CD8-positive, alpha-beta memory T cell (primary cell): ENCODE measurements at places on chromosomes 2 and 18. TPM values are rescaled to one million over a fixed set of nuclear protein-coding genes. Genes with fewer than 3 reads are reported as not detected.

The ACVR2A gene
- total RNA-seq = 2.5 TPM

GRCh38 chr2:209398463-209398862 is 25.4 kb upstream of the MAP2 start:
- DNase-seq = no peak

- DNase-seq = no peak
These were observed 69.1 kb downstream of the NCAPH start for GRCh38 chr2:96404446-96405373.

The DNAJC27 gene
- 4.7 TPM for total RNA-seq

DNA sequence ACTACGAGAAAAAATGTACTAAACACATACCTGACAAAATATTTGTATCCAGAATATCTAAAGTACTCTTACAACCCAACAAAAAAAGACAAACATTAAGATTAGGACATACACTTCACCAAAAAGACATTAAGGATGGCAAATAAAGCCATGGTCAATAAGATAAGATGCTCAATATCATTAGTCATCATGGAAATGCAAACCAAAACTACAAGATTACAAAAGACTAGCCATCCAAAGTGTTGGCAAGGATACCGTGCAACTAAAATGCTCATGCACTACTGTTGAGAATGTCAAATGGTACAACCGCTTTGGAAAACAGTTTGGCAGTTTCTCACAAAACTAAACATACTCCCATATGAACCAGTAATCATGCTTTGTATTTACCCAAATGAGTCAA is 29.7 kb downstream of the MAP3K2 start:
- DNase-seq = no peak

The TIA1 gene
- total RNA-seq = 98.7 TPM

- DNase-seq = no peak
These were observed 45.1 kb upstream of the ATP6V1B1 start for GRCh38 chr2:70890469-70891065.

The SERPINB13 gene
- not detected for total RNA-seq

GRCh38 chr2:105868060-105868459 is 123.3 kb downstream of the NCK2 start:
- no peak for DNase-seq

- no peak for DNase-seq
These were observed 156.6 kb downstream of the KCNJ3 start for GRCh38 chr2:154855138-154855537.

GRCh38 chr2:241743620-241744019 is 9.2 kb downstream of the D2HGDH start:
- no peak for DNase-seq

GRCh38 chr2:159902722-159903121 is 104.7 kb upstream of the CD302 start:
- DNase-seq = no peak

- DNase-seq = no peak
These were observed 543.0 kb downstream of the PLCL1 start for GRCh38 chr2:198347349-198347748.

The B4GALT6 gene
- 5.1 TPM for total RNA-seq

DNA sequence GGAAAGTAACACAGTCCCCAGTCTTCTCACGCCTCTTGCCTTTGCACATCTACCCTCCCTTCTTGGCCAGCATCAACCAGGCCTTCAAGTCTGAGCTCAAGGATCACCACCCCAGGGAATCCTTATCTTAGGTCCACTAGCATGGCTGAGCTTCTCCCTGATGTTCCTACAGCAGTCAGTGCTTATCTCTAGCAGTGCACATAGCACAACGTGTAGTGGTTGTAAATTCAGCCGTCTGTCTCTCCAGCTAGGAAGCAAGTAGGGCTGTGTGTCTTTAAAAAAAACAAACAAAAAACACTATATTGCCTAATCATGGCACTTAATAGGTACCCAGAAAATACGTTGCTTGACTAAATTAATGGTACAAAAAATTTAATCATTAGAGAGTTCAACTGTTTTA is 29.2 kb downstream of the KCNG3 start:
- DNase-seq = no peak

The CELF4 gene
- total RNA-seq = not detected

The TMEM247 gene
- total RNA-seq = not detected

The LINC00305 gene
- not detected for total RNA-seq

GRCh38 chr2:18724371-18725145 is 135.2 kb upstream of the NT5C1B start:
- no peak for DNase-seq

GRCh38 chr18:11665587-11665986 is 23.5 kb upstream of the GNAL start:
- no peak for DNase-seq

- no peak for DNase-seq
These were observed 1576.0 kb upstream of the DDX18 start for GRCh38 chr2:116238511-116238910.

The RGPD5 gene
- 30.3 TPM for total RNA-seq

DNA sequence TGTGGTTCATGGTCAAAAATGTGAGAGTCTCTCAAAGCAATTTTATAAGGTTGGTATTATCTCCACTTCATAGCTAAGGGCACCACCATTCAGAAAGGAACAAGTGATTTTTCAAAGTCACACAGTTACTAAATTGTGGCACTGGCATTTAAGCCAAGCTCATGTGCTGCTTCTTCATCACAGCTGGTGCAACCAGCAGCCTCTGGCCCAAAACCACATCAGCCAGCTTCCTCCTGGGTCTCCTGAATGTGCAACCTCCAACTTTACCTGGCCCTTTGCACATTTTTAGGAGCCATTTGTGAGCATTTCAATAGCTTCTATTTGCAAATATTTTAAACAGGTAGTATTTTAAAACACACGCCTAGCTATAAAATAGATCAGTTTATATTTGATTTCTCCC is 293.7 kb downstream of the BCL11A start:
- no peak for DNase-seq
